ENCODE measurements at places on chromosomes 1 and 21.

- DNase-seq: no peak
Observed at GRCh38 chr1:33327587-33328325, 6.9 kb upstream of the A3GALT2 start.

DNA sequence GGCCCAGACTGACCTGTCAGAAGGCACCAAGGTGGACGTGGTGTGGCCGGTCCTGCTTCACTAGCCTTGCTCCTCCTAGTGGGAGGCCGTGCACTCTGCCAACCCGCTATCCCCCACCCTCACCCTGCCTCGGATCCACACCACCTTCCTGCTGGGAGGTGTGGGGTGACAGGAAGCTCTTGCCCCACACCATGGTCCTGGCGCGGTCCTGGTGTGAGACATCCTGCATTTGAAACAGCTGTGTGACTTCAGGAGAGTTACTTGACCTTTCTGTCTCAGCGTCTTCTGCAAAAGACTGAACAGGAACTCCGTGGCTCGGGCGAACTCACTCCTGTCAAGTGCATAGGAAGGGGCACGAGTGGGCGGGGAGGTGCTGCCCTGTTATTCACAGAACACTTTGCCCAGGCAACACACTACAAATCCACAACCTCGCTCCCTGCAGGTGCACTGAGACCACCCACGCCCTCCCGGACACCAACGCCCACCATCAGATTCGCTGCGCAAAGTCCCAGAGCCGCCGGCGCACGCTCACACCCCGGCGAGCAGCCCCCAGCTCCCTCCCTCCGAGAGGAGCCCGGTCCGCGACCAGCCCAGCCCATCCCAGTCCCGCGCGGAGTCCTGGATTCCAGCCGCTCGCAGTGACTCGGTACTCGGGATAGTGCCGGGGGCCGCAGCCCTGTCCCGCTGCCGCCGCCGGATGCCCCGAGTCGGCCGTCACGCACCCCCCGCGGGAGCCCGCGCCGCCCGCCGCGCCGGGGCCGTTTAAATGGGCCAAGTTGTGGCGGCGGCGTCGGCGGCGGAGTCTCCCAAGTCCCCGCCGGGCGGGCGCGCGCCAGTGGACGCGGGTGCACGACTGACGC is at the start of gene SAMD11:
Gene SAMD11 (plus strand): TSS at position 793 of the 860 bp plus-strand sequence. CDS start 509 bp downstream, outside the sequence.
- no peak for DNase-seq

GRCh38 chr1:39564941-39565340 is 11.6 kb downstream of the PABPC4 start:
- no peak for DNase-seq

- no peak for DNase-seq
Observed at GRCh38 chr1:200366577-200367253, 43.1 kb downstream of the ZNF281 start.

DNA sequence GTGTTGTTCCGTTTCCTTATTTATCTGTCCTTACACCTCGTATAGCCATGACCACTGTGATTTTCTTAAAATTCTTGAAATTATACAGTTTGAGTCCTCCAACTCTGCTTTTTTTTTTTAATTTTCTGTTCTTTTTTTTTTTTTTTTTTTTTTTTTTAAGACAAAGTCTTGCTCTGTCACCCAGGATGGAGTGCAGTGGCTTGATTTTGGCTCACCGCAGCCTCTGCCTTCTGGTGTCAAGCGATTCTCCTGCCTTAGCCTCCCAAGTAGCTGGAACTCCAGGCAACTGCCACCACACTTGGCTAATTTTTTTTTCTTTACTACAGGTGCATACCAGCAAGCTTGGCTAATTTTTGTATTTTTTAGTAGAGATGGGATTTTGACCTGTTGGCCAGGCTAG is 48.9 kb downstream of the DIP2A start:
- no peak for DNase-seq

- DNase-seq: no peak
Observed at GRCh38 chr1:9028921-9029705, 2.9 kb upstream of the SLC2A7 start.

- DNase-seq: no peak
Observed at GRCh38 chr1:19083081-19083480, 126.6 kb upstream of the IFFO2 start.

- DNase-seq: no peak
Observed at GRCh38 chr1:248388426-248388825, 12.9 kb downstream of the OR2T6 start.

DNA sequence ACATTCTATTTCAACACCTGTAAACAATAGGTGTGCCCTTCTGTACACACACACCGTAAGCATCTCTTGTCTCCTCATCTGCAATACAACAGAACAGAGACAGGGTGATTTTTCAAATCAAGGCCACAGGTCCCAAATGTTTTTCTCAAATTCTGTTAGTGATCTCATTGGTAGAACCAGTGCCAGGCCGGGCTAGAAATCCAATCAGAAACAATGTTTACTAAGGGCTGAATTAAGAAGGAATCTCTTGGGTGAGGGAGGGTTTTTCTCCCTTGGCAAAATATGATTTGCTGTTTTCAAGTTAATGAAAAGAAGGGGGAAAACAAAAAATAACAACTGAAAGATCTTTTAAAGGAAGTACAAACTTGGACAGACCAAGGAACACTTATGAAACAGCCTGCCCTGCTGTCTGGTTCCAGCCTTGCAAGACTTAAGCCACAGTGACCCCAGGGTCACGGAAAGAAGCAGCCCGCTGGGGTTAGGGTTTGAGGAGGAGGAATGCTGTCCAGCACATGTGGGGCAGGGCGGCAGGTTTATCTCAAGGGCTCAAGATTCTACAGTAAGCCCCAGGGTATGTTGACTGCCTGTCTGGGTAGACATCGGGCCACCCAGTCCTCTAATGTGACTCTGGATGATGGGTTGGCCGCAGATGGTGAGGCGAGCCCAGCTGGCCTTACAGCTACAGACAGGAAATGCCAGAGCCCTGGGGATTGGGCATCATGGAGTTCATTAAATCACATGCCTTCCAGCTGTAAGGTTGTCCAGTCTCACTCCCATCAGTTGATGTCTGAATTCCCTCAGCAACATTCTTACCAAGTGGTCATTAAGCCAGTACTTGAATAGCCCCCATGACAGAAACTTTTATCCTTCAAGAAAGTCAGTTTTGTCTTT is 73.3 kb upstream of the SLC44A3 start:
- no peak for DNase-seq

DNA sequence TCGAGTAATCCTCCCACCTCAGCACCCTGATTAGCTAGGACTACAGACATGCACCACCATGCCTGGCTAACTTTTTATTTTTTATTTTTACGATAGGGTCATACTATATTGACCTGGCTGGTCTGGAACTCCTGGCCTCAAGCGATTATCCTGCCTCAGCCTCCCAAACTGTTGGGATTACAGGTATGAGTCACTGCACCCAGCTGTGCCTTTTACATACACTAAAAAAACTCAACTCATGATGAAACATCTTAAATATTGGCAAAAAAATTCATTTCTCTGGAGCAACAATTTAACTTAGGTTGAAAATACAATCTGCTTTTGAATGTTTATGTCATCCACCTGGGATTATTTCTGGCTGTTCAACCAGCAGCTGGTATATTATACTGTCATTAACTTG is 598.3 kb upstream of the ZP4 start:
- DNase-seq: no peak

GRCh38 chr1:150280138-150280707 is 2.1 kb upstream of the CIART start:
- DNase-seq: no peak

DNA sequence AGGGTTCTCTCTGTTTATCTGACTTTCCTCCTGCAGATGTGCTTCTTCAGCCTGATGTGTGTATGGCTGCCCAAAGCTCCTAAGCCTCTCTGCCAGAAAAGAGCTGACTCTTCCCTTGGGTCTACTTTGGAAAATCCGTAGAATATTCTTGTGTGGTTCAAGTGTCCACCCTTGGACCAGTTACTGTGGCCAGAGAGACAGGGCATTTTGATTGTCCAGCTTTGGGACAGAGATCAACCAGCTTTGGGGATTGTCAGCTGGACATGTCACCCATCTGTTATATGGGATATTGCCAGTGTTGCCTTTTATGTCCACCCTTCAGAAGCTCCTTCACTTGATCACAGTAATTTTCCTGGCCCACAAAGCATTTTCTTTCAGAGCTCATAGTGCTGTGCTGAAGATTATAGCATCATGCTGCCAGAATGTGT is 126.2 kb upstream of the L1TD1 start:
- no peak for DNase-seq

- DNase-seq: no peak
Observed at GRCh38 chr1:902802-903201, 20.9 kb upstream of the SAMD11 start.

DNA sequence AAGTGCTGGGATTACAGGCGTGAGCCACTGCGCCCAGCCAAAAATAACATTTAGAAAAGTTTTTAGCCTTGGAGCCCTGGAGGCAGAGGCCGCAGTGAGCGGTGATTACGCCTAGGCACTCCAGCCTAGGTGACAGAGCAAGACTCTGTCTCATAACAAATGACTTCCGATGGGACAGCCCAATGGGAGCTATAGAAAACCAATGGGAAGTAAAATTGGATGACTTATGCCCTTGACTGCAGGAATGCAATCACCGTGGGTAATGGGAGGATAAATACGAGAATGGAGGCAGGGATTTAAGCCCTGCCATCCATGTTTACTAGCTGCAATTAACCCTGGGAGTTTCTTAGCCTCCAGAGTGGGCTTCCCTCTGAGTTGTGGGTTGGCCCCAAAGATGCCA is 37.0 kb upstream of the CNN3 start:
- no peak for DNase-seq

DNA sequence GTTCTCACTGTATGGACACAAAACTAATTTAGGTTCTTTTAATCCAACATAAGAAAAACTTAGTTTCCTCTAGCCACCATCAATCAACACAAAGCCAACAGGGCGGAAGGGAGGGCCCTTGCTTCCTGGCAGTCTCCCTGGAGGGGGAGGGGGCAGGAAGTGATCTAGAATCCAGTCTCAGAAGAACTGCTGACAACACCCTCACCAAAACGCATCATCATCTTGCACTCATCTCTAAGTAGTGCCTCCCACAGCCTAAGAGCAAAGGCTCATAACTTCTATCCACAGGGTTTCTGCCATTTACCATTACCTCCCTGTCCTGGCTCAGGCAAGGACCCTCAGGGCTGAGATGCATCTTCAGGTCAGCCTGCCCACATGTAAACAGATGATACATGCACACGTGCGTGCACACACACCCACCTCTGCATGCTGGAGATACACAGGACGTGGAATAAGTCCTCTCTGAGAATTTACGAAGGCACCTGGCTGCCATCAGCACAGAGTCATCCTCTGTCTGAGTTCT is 20.5 kb downstream of the HIVEP3 start:
- DNase-seq: peak; percentile 47

GRCh38 chr1:152110365-152110859 is 4.8 kb downstream of the TCHH start:
- no peak for DNase-seq

All from T-helper 1 cell (primary cell).